AG08396 (cell line): ENCODE measurements at places on chromosomes 12 and 14.

DNA sequence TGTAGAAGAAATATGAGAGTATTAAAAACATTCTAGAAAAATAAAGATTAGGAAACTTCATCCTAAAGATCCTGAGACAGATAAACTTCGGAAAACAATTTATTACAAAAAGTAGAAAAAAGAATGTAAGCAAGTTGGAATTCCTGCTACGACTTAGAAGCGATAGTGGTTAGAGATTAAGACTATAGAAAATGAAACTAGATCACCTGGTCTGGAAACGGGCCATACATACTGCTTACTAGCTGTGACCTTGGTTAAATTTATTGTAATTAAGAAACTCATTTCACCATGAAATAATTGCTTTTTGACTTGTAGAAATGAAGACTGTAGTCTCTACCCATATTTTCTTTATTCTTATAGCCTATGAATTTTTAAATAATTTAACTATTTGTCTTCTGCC lies 614.1 kb downstream of the SLC16A7 start:
- DNase-seq = no peak

- no peak for DNase-seq
Measured at GRCh38 chr12:86852451-86852850, 596.3 kb upstream of the MGAT4C start.

DNA sequence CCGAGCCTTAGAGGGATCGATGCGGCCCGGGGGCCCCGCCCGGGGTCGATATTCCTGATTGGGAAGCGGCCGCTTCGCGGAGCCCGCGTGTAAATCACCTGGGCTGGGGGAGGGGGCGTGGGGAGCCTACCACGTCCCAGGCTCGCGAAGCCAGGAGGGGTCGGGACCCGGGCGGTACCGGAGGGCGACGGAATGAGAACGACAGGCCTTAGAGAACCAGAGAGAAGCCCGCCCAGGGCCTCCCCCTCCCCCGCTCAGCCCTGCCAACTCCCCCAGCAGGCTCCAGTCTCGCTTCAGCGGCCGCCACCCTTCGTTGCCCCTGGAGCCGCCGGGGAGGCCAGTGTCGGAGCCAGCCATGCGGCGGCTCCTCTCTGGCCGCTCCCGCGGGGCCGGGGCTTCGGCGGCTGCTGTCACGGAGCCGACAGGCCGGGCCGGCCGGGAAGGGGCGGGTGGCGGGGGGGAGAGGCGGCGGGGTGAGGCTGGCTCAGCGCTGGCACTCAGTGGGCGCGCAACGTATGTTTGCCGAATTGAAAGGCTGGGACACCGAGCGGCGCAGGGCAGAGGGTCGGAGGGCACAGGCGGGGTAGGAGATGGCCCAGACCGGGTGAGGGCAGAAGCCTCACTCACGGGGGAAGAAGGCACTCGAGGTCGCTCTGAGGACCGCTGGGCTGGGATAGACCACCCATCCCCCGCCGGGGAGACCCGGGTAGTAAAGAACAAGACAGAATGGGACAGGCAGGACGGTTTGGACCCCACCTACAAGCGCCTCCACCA lies 1.4 kb upstream of the DNAJC22 start:
- peak; percentile 60 for DNase-seq

DNA sequence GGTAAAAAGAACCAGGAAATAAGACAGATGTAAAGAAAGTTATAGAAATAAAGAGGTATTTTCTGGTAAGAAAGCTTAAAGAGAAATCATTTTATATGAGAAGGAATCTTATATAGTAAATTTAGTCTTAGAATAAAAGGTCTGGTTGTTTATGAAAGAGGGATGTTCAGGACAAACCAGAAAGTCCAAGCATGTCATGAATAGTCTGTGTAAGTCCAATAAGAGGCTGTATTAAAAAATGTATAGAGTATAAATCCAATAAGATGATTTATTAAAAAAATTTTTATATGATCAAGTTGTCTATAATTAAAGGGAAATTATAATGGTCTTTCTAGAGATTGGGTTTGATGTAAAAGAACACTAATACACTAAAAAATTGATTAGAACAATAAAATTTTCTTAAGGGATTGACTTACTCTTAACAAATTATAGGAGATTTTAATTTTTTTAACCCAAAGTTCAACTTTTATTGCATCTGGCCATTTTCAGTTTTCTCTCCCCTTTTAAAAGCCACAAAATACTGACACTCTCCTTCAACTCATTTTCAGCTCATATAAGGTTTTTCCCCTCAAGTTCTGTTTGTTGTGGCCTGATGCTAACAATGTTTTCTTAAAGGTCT lies 35.1 kb downstream of the ST8SIA1 start:
- DNase-seq = no peak

DNA sequence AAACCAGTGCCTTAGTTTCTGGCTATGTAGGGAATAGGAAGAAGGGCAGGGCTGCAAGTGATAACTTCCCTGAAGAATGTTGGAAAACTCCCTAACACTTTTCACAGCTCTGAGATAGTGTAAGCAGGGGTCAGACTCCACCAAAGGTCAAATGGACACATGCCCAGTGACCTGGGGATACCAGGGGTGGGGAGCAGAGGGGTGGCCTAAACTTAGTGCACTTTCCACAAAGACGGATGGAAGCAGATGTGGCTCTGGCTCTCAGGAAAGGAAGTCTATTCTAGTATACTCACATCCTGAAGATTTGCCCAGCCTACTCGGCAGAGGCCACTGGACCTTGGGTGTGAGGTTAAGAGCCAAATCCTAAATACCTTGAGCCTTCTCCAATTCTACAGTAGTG lies 285.8 kb downstream of the NUAK1 start:
- DNase-seq = no peak

- peak; percentile 43 for DNase-seq
Measured at GRCh38 chr14:86799244-86799647, 1193.7 kb downstream of the GALC start.

GRCh38 chr12:88579601-88580050 lies 645 bp downstream of the KITLG start:
- peak; percentile 57 for DNase-seq

- DNase-seq = no peak
Measured at GRCh38 chr12:101746661-101747060, 7.4 kb upstream of the SYCP3 start.

GRCh38 chr12:58918469-58918844 lies 1.8 kb downstream of the LRIG3 start:
- no peak for DNase-seq

- no peak for DNase-seq
Measured at GRCh38 chr12:126418400-126418799, 1353.2 kb downstream of the AACS start.

DNA sequence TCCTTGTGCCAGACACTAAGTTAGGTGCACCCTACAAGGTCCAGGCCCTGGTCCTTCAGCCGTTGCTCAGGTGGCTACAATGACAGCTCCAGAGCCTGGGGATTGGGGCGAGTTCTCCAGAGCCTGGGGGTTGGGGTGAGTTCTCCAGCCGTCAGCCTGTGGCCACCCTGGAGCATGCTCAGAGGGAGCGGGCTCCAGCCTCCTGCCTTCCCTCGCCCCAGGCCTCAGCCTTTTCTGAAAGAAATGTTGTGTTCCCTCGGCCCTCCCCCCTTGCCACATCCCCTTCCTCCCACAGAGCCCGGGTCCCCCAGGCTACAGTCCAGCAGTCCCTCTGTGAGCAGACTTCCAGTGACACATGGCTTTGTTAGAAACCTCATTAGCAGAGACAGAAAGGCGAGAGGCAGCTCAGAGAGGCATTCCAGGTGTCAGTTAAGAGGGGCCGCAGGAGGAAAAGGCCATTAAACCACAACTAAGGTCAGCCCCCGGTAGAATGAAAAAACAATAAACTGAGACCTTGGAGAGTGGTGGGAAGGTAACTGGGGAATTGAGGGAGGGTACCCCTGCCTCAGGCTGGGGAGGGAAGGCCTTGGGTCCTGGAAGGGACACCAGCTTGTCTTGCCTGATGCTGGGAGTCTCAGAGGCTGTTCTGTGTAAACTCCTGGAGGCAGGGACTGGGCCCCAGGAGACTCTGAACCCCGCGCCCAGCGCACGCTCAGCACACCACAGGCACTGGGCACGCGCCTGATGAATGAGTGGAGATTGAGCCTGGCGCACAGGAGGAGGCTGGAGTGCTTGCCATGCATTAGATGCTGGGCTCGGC lies 23.1 kb upstream of the COL2A1 start:
- DNase-seq = no peak

GRCh38 chr12:27709932-27710591 lies 570 bp upstream of the MRPS35 start:
- no peak for DNase-seq

- no peak for DNase-seq
Measured at GRCh38 chr12:98416845-98417244, 98.5 kb upstream of the TMPO start.

DNA sequence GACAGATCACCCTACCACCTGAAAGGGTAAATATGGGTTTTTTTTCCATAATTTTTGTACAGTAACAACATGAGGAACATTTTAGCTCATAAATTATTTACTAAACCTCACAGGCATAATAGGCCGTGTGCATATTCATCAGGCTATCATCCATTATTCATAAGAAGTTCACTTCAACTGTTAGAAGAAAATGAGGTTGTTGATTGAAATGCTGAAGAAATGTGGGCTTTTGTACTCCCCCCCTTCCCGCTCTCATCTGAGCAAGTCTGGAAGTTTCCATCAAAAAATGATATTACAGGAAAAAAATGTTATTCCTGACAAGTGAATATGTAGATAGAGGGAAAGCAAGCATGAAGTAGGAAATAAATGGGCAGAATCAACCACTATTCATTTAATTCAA lies 7.9 kb upstream of the POU6F1 start:
- DNase-seq = no peak

- DNase-seq = no peak
Measured at GRCh38 chr14:88323523-88324199, 592 bp upstream of the KCNK10 start.

DNA sequence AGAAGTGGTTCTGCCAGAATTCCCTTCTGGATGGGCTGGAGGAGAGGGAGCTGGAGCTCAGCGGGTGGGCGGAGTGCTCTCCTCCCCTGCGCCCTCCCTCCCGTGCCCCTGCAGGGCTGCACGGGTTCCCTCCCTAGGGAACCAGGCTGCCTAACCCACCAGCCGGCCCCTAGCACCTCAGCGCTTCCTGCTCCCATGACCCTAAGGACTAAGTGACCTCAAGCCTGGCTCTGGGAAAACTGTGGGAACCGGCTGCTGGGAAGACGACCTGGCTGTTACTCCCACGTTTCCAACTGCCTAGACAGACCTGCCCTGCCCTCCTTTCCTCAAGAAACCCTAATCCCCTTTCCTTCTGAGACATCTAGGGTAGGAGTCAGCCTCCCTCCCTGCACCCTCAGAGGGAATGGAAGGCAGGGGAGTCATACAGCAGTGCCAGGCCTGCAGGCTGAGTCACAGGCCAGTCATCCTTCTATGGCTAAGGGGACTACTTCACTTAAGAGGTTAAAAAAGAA lies 31.5 kb downstream of the SLC6A12 start:
- DNase-seq = peak; percentile 91

- peak; percentile 63 for DNase-seq
Measured at GRCh38 chr12:110107369-110108281, 16.5 kb upstream of the IFT81 start.

DNA sequence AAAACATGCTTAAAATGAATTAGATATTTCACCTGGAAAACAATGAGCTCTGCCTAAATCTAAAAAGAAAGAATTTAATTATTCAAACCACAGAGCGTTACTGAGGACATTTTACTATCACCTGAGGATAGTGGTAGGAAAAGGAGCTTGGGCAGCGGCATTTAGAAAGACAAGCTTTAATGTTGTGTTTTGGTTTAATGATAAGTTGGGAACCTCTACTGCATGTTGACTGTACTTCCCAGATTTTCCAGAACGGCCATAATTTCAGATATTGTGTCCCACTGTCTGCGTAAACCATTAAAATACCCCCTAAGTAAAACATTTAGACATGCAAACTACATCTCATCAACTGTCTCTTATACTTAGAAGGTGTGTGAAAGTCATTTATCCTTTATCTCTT lies 55.4 kb downstream of the CPM start:
- DNase-seq = no peak

DNA sequence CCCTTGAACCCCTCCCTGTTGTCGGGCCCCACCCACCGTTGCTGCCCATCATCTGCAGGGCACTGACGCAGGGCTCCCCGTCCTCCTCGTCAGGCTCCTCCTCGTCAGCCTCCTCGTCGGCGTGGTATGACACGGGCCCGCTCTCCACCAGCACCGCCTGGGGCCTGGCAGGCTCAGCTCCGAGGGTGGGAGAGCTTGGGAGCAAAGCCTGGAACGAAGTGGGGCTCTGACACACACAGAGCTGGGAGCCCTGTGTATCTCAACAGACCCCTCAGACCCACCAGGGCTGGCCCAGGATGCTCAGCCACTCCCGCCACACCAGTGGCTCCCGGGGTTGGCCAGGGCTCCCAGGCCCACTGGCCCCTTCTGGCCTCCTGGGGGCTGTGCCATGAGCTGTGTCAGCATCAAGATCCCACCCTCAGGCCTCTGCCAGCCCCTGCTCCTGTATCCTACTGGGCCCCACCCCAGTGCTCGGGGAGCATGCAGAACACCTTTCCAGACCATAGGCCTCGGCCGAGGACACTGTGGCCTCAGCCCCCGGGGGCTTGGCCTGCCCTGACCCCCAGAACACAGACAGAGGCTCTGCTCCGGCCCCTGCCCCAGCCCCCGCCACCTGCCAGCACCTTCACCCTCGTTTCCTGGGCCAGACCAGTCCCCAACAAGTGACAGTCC lies 30.1 kb upstream of the NUDT14 start:
- DNase-seq = no peak

GRCh38 chr12:90947869-90948268 lies 7.1 kb downstream of the CCER1 start:
- no peak for DNase-seq

DNA sequence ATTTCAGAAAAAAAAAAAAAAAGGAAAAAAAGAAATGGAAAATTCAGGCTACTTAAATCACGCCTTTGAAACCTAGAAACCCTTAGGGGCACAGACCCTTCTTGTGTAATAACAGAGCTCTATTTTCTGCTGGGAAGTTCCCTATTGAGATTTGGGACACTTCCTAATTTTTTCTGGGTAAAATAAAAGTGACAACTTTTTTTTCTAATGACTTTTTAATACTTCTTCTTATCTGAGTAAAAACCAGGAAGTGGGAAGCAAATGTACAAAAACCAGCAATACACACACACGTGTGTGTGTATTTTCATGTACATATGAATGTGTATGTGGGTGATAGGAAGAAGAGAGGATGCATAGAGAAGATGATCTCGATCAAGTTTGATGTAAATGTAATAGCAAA lies 35.8 kb downstream of the ETV6 start:
- DNase-seq = no peak

GRCh38 chr14:75650253-75651058 lies 10.2 kb downstream of the ERG28 start:
- DNase-seq = no peak

GRCh38 chr14:35234012-35234805 lies 58.0 kb upstream of the PSMA6 start:
- DNase-seq = no peak

DNA sequence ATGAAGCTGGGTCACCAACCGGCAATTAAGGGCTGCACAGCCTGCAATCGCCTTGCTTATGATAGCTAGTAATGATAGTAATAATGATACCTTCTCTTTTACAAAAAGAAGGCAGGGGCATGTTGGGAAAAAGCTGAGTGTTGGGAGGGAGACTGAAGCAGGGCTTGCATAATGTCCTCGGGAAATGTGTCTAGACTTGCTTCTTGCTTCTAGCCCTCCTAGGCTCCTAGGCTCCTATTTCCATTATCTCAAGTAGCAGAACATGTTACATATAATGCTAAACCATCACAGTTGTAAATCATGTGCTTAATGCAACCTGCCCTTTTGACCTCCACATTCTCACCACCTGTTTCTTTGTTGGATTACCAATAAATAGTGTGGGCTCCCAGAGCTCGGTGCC lies 18.7 kb downstream of the RERGL start:
- DNase-seq = no peak
